ENCODE measurements at places on chromosomes 3 and 15.

- DNase-seq, result no peak
These were observed 10.6 kb downstream of the RAB7A start for GRCh38 chr3:128736601-128737000.

- DNase-seq, result no peak
These were observed 291.2 kb upstream of the C2CD4B start for GRCh38 chr15:62456011-62456920.

DNA sequence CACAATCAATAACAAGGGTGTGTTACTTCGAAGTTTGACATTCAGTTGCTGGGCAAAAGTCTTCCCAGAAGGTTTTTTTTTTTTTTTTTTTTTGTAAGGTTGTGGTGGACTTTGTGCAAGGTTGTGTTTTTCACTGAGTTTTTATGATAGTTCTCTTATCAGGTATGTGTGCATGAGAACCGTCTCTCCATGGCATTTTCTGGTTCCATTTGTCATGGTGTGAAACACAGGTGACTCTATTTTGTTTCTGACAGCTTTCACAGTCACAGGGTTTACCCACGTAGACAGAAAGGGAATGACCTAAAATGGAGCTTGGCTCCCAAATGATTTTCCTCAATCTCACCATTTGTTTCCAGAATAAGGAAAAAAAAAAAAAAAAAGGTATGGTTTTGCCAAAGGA, 1377.2 kb upstream of the CADM2 start:
- DNase-seq, result no peak

GRCh38 chr15:59174835-59175831, 31.5 kb upstream of the LDHAL6B start:
- DNase-seq, result peak; percentile 18

GRCh38 chr3:129758785-129759320, 134.7 kb downstream of the TMCC1 start:
- no peak for DNase-seq

- DNase-seq, result no peak
These were observed 34.5 kb upstream of the INSYN1 start for GRCh38 chr15:73787621-73788020.

DNA sequence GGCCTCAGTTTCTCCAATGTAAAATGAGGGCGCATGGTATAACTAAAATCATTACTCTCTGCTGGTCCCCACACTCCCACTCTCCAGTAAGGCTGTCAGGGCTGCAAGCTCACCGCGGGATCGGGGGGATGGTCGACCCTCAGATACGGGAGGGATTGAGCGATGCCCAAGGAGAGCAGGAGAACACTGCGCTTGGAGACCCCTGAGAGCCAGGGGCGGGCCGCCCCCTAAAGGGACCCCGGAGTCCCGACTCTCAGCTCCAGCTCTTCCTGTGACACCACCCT, 713 bp upstream of the PLEKHO2 start:
- no peak for DNase-seq

DNA sequence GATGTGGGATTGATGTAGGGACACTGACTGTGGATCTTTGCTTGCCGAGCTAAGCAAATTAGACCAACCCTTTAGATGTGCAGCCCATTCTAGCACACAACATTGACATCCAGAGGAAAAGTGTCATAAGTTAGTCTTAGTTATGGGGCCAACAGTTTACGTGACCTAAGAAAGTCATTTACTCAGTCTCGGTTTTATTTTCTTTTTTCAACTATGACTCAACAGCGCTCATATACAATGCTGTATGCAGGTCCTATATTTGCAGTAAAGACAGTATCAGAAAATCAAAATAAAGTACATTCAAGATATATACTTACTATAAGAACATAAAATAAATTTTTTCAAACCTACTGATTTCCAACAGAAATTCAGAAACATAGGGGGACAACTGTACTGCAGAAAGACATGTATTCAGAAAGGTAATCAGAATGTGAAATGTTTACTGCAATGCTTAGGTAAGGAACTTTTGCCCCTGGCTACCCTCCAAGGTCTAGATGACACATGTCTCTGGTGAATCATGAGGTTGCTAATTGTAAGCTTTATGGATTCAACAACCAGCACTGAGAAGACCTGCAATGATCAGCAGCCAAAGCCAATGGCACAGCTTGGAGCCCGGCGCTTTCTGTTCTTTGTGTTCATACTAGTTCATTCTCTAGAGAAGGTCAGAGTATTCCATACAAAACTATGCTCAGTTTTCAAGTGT, 317.5 kb upstream of the CNTN6 start:
- DNase-seq, result no peak

- DNase-seq, result no peak
These were observed 14.6 kb downstream of the SIN3A start for GRCh38 chr15:75436881-75437280.

DNA sequence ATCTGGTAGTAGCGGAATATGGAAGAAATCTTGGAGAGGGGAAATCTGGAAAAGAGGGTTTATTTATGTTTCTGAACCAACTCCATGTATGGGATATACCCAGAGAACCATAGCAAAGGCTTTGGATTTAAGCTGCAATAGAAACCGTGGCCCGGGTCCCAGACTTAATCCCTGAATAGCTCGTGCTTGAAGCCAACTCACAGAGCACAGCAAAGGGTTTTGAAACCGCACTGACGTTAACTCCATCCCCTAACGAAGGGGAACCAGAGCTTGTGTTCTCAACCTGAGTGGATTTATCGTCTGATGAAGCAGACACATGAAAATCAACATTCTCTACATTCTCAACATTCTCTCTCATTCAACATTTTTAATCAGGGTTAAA, 154.6 kb downstream of the APBA2 start:
- no peak for DNase-seq

DNA sequence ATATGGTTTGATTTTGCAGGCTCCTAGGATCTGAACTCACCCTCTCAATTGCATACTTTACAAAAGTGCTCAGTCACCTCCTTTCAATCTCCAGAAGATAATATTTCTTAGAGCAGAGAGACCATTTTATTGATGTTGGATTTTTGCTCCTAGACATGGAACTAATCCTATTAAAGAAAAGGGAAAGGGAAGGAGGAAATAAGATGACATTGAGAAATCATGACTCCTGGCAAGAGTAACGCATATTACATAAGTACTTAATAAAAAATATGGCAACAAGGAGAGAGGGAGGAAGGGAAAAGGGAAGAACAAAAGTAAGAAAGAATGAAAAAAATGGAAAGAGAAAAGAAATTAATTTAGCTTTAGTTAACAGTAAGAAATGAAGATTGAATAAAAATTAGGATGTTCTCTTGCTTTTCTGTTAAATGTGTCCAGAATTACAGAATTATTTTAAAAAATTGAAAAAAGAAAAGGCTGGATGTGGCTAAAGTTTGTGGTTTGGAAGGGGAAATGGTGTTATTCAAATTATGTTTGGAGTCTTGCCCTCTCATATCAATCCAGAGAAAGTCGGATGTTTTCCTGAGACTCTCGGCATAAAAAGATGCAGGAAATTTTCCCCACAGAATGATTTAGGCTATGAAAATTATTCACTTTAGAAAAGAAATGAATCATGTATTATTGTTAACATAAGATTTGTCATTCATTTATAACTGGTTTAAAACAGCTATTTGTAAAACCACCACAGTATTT, 474.0 kb downstream of the FGF12 start:
- DNase-seq, result no peak

- no peak for DNase-seq
These were observed 24.7 kb upstream of the VIPR1 start for GRCh38 chr3:42477696-42478095.

- DNase-seq, result no peak
These were observed 150.5 kb downstream of the NTRK3 start for GRCh38 chr15:88106074-88106473.

- DNase-seq, result peak; percentile 83
These were observed 31.0 kb downstream of the IDH2 start for GRCh38 chr15:90071220-90071807.

DNA sequence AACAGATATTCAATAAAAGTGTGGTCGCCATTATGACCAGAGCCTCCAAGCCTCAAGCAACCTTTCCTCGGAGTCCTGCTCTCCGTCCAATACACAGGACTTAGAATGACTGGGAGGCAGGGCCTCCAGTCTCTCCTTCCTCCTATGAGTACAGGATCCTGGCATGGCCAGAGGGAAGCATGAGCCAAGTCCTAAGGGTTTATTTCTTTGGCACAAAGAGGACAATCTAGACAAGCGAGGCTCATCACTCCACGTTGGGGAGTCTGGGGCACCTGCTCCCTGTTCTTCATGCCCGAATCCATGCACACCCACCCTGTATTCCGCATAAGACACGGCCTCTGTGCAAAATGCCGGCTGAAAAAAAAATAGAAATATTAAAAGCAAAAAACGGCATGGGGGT, 6.8 kb downstream of the PRRT3 start:
- DNase-seq, result no peak

GRCh38 chr3:66606126-66606525, 105.3 kb upstream of the LRIG1 start:
- DNase-seq, result no peak

- DNase-seq, result no peak
These were observed 337.5 kb upstream of the THBS1 start for GRCh38 chr15:39243396-39243795.

DNA sequence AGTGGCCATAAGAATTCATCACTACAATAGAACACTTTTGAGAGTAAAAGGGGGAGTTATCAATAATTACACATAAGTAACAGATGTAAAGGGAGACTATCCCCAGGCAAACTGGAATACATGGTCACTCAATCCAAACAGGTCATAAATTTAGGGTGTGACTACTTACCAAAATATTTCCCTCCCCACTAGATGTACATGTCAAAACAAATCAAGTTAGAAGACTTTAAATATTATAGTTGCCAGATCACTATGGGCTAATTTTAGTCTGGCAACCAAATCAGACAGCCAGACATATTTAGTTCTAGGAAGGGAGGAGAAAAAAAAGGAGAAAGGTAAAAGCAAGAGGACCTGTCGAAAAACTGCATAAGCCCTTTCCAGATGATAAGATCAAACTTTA, 23.1 kb downstream of the SLC24A5 start:
- no peak for DNase-seq

DNA sequence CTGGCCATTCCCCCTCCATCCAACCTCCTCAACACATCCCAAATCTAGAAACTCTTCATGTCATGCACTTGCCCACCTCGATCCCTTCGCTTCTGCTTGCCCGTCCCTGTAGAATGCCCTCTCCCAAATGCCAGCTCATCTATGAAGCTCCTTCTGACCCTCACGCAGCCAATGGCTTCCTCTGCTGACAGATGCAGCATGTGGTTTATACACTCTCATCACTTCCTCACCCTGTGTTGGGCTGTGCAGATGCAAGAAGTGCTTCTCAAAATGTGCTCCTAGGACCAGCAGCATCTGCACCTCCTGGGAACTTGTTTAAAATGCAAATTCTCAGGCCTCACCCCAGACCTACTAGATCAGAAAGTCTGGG, 51.7 kb downstream of the SEMA5B start:
- no peak for DNase-seq

DNA sequence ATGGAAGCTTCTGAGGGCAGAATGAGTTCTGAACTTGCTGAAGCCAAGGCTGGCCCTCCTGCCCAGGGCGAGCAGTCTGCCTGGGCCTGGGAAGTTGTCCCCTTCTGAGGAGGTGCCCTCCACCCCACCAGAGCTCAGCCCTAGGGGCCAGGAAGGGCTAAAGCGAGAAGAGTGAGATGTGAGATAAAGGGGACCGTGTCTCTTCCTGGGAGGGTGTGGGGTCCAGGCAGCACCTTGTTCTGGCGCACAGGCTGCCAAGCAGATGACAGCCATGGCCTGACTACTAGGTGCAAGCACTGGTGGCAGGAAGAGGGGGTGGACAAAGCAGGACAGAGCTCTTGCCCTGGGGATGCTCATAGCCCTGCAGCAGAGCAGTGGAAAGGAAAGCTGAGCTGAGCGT, 3.7 kb downstream of the PAK6 start:
- DNase-seq, result no peak

DNA sequence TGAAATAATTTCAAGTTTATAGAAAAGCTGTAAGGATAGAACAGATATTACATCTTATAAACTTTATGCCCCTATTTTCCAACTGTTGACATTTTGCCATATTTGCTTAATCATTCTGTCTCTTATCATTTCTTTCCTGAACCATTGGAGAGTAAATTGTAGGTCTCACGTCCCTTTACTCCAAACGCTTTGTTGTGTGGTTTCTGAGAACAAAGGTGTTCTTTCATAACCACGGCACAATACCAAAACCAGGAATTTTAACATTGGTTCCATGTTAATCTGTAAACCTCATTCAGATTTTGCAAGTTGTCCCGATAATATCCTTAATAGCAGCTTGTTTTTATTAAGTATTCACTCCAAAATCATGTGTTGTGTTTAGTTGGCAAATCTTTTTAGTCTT, 134.8 kb downstream of the AKAP13 start:
- DNase-seq, result no peak

- DNase-seq, result no peak
These were observed 61.9 kb downstream of the ISG20 start for GRCh38 chr15:88700716-88701115.

DNA sequence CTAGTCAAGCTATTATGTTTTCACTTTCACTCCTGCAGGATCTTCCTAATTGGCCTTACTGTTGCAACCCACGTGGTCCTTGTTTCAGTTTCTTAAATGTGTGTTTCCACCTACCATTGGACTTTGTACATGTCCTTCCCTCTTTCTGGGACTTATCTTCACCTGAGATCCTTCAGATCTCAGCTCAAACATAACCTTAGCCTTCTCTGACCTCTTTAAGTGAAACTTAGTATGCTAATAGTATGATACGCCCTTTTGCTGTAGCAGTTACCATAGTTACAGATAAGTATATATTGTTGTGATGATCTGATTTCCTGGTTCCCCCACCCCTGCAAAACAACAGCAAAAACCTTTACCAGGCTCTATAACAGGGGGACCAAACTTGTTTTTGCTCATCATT, 35.2 kb downstream of the U2SURP start:
- peak; percentile 46 for DNase-seq

DNA sequence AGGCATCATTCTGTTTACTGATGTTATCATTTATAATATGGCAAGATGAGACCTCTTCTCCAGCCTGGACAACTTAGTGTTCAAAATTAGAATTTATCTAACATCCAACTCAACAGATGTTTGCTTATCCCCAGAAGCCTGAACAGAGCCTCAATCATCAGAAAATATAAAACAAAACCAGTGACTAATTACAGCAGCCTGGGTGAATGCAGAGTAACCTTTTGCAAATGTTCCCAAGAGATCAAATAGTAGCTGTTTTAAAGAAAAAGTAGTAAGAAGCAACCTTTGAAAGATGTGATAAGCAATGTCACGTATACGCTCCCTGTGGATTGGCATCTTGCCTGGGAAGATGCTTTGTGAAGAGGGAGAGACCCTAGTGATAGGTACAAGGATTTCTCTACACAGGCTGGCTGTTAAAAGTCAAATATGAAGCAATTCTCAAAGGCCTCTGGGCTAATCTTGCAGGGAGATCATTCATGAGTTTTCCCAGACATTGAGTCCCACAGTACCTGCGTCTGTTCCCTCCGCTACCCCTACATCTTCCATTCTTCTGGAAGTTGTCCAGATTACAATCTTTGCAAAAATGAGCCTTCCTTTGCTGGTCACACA, 39.3 kb upstream of the PRICKLE2 start:
- DNase-seq, result no peak

DNA sequence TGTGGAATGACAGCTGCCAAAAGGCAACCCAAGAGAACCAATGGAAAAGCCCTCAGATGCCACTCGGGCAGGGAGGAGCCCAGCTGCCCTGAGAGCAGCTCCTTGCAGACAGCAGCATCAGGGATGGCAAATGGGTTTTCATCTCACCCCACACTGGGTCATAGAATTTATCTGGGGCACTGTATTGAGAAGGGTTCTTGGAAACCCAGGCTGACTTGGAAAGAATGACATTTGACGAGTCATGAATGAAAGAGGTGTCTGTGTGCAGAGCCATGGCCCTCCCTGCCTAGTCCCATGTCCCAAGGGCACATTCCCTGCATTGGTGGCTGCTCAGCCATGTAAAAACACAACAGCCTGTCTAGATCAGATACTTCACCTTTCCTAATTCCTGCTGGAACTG, 157.9 kb upstream of the BHLHE40 start:
- DNase-seq, result peak; percentile 72
